ENCODE measurements at places on chromosomes 16 and 17.

DNA sequence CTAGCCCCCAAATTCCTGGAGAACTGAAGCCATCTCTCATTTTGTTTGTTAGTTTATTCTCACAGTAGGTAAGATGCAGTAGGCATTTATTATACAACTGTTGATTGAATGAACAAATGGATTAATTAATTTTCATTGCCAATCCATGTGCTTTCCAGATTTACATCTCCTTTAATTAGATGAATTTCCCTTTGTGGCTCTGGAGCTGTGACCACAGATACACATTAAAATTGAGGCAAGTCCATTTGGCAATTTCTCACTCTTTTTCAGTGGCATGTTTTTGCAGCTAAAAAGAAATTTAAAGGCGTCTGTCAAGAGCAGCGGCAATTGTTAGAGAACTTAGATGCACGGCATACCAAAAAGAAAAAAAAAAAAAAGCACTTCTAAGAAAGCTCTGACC, 635.4 kb upstream of the SOX9 start:
- DNase-seq, result no peak

- DNase-seq, result no peak
Observed at GRCh38 chr17:37064206-37064605, 115.5 kb downstream of the AATF start.

GRCh38 chr17:81517339-81518112, 4.9 kb upstream of the ACTG1 start:
- no peak for DNase-seq

DNA sequence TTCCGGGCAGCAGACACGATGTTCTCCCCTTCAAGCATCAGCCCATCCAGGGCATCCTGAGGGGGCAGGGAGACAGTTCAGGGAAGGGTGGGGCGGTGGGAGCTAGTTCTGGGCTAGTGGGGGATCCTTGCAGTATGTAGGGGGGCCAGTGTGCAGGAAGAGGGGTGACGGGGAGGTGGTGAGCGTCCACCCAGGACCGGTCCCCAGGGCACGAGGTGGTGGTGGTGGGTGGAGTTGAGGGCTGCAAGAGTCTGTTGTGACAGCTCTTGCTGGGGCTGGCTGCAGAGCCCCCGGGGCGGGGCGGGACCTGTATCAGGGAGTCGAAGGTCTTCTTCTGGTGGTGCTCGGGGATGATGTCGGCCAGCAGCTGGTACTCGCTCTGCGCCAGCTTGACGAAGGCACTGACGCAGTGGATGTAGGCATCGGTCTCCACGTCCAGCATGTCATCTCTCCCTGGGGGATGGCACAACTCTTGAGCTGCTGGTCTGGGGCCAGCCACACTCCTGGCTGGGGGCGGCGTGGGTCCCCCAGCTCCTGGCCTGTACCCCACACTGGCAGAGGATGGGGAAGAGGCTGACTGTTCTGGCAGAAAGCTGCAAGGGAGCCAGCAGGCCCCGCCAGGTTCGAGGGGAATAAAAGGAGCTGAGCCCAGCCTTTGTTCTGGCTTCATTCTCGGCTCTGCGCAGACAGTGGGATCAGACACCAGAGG, 10.0 kb downstream of the ZACN start:
- DNase-seq, result no peak

DNA sequence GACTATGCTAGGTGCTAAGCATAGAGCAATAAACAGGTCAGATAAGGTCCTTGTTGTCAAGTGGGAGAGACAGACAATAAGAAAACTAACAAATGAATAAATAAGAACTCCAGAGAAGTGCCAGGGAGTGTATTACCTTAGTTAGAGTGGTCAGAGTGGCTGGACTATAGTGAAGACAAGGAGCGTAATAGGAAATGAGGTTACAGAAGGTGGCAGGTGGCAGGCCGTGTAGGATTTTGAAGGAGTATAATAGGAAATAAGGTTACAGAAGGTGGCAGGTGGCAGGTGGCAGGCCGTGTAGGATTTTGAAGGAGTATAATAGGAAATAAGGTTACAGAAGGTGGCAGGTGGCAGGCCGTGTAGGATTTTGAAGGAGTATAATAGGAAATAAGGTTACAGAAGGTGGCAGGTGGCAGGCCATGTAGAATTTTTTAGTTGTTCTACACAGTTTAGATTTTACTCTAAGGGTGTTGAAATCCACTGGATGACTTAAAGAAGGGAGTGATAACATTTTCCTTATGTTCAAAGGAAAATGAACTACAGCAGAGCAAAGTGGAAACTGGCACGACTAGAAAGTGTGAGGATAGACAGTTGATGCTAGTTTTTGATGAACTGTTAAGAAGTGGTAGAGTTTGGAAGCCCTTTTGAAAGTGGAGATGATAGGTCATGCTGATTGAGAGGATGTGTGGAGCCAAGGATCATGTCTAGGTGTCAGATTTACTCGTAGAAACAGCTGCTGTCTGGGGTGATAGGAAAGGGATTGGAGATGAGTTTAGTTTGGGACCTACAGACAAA, 3.6 kb upstream of the KRTAP3-1 start:
- DNase-seq, result no peak

DNA sequence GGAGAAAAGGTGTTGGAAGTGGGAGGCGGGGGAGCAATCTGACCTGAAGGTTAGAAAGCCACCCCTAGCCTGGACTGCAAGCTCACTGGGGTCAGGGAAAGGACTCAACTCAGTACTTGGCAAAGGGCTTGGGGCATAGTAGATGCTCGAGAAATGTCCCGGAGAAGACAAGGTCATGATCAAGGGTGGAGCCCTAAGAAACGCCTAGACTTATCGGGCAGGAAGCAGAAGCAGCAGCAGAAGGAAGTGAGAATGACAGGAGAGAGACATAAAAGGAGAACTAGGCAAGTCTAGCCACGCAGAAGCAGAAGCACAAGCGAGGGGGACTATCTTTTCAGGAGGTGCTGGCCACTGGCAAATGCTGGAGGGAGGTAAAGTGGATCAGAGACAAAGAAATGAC, 10.2 kb downstream of the COTL1 start:
- no peak for DNase-seq

GRCh38 chr16:10613785-10614485, 33.5 kb upstream of the EMP2 start:
- DNase-seq, result no peak

GRCh38 chr16:48526058-48526957, 83.7 kb downstream of the N4BP1 start:
- DNase-seq, result no peak

DNA sequence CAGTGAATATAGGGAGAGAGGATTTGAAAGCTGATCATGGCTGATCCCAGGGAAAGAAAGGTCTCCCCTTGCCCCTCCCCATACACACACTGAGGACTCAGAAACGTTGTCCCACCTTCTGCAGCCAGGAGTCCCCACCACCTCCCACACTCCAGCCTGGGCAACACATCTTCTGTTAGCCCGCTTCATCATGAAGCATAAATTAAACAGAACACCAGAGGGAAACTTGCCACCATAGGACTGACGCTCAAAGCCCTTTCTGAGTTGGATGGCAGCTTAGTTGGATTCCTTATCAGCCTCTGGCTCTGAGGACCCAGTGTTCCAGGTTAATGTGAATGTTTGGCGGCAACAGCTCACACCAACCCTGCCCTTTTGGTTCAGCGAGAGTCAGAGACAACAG, 33.9 kb downstream of the ARHGAP27 start:
- DNase-seq, result no peak

DNA sequence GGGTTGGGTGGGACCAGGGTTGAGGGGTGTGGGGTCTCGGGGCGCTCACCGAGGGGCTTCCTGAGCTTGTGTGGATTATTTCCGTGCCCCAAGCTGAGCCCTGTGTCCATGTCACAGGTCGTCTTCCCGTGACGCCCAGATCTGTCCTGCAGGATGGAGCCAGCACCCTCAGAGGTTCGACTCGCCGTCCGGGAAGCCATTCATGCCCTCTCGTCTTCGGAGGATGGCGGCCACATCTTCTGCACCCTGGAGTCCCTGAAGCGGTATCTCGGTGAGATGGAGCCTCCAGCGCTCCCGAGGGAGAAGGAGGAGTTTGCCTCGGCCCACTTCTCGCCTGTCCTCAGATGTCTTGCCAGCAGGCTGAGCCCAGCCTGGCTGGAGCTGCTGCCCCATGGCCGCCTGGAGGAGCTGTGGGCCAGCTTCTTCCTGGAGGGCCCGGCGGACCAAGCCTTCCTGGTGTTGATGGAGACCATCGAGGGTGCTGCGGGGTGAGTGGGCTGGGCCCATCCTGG, 1.0 kb downstream of the TELO2 start:
- DNase-seq, result peak; percentile 80

DNA sequence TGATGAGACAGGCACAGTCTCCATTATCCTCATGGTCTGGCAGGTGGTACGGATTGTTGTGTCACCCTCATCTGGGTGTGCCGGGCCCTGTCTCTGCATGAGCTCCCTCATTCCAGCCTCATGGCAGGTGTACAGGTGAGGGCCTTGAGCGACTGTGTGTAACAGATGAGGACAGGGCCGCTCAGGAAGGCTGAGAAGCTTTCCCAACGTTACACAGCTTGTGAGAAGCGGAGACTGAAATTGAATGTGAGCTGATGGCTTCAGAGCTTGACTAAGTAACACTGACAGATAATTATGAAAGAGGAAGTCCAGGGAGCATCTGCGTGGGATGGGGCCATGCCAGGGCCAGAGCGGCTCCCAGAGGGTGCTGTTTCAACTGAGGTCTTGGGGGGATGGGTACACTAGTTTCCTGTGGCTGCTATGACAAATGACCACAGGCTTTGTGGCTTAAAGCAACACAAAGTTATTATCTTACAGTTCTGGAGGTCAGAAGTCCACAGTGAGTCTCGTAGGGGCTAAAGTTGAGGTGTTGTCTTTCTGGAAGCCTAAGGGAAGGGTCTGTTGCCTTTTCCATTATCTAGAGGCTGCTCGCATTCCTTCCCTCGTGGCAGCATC, 36.7 kb downstream of the CMIP start:
- peak; percentile 79 for DNase-seq

DNA sequence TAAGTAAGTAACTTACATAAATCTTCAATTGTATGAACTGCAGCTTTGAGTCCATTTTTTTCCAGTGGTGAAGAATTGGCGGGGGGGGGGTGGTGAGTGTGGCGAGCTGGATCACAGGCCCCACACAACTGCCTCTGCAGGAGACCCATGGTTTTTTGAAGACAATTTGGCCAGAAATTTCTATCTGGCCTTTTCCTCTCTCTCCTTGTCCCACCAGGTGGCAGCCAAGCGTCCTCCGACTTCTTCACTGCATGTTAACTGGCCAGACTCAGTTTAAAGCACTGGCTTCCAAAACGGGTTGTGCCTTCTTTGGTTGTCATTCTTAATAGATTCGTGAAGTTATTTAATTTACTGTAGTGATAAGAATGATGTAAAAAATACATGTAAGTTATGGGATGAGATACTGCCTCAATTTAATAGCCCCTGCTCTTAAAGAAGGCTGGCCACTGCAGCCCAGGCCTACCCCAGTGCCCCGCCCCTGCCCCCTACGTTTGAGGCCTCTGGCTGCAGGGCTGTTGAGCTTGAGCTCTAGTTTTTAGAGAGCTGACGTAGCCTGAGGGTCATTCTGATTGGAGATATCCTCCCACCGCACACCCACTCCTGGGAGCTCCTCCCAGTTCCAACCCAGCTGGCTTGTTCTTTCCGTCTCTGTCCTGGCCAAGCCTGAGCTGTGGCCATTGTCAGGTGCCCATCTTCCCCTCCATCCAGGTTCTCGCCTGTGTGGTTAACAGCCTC, 36.4 kb downstream of the AKAP1 start:
- DNase-seq, result no peak
